ENCODE measurements at places on chromosomes 2 and 18.

DNA sequence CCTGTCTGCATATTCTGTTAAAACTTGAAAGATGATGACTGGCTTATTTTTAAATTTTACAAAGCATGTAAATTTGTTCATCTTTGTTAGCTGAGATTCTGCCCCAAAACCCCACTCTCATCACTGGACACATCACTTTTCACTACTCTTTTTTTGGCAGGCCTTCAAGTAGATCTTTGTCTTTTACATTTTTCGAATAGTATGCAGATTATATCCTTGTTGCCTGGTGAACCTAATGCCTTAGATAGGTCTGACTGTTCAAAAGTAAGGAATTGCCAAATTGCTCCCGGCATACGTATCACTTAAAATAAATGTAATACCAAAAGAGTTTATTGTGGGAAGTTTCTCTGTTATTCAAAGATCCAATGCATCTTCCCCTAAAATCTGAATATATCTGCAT is 303.3 kb downstream of the XIRP2 start:
- DNase-seq: no peak

GRCh38 chr2:200728630-200729029 is 83.1 kb upstream of the BZW1 start:
- DNase-seq: no peak

DNA sequence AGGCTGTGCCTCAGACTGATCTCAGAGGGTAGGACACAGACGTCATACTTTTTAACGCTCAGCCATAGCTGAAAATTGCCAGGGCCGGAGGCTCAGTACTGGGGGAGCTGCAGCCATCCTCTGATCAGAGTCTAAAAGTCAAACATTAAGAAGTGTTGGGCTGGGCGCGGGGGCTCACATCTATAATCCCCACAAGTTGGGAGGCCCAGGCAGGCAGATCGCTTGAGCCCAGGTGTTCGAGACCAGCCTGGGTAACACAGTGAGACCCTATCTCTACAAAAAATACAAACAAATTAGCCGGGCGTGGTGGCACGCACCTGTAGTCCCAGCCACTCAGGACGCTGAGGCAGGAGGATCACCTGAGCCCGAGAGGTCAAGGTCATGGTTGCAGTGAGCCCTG is 48.8 kb downstream of the FAM178B start:
- no peak for DNase-seq

GRCh38 chr2:216519154-216519762 is 20.6 kb downstream of the RPL37A start:
- peak; percentile 65 for DNase-seq

DNA sequence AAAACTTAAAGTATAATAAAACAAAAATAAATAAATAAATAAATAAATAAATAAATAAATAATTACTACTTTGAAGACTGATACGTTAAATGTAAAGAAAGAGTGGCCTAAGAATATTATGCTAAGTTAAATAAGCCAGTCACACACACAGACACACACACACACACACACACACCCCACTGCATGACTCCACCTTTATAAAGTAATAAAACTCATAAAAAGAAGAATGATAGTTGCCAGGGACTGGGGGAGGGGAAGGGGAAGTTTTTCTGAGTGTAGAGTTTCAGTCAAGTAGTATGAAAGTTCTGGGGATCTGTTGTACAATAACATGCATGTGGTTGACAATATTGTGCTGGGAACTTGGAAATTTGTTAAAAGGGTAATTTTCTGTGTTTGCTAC is 1237.5 kb upstream of the GYPC start:
- DNase-seq: no peak

DNA sequence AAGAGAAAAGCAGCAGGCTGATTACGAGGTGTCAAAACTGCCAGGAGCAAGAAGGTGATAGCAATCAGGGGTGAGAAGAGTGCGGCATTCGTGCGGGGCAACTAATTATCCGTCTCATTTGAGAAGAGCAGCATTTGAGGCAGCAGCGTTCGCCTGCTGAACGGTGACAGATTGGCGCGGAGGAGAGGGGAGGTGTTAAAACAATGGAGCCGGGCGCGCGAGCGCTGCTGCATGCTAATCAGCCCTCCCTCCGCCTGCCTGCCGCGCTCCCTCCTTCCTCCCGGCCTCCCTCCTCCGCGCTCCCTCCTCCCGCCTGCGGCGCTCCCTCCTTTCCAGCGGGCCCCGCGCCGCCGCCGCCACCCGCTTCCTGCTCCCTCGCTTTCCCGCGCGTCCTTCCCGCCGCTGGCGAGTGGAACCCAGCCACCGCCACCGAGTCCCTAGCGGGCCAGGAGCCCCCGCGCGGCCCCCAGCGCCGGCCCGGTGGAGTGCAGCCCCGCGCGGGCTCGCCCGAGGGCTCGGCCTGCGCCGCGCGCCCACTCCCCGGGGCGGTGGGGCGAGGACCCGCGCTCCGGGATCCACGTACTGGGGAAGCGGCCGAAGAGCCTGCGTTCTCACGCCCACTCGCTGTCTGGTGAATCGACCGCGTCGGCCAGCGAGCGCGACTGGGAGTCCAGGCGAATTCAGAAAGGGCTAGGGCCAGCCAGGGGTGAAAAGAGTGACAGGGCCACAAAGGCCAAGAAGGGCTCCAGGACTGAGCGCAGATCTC is 69.5 kb upstream of the PSMD14 start:
- peak; percentile 73 for DNase-seq

DNA sequence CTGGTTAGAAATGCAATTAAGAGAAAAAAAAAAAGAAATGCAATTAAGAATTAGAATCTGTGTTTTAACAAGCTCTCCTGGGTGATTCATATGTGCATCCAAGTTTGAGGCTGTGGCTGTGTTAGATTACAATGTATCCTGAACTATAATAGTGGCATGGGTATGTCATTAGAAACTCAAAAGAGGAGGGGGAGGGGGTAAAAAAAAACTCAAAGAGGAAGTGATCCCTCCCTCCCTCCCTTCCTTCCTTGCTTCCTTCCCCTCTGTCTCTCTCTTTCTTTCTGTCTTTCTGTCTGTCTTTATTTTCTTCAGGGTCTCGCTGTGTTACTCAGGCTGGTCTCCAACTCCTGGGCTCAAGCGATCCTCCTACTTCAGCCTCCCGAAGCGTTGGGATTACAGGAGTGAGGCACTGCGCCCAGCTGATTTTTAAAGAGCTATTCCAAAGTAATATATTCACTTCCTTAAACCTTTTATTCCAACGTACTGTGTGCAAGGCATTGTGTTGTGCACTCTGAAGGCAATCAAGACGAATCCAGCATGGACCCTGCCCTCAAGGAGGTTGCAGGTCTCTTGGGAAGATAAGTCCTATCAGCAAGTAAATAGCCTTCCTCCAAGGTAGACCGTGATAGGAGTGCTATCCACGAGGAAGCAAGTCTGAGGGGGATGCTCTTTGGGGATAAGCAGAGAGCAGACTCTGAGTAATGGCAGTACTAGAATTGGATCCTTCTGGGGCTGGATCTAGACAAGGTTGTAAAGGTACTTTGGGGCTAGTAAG is 35.9 kb upstream of the MCFD2 start:
- DNase-seq: no peak

DNA sequence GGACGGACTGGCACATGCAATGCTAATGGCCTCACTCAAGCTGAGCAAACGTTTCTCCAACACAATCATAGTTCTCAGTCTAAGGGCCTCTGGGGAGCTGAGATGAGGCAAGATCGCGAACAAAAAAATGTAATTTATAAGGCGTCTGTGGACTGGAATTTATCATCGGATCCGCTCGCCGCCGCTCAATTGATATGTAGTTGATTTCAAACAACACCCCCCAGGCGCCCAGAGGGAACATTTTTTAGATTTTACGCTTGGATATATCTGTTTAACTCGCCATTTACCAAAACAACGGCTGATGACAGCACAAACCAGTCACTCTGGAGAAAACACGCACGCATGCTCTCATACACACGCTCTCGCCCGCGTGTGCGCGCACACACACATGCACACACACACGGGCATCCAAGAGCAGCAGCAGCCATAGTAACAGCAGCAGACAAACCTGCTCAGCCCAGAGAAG is 335.8 kb downstream of the SMAD2 start:
- DNase-seq: no peak

DNA sequence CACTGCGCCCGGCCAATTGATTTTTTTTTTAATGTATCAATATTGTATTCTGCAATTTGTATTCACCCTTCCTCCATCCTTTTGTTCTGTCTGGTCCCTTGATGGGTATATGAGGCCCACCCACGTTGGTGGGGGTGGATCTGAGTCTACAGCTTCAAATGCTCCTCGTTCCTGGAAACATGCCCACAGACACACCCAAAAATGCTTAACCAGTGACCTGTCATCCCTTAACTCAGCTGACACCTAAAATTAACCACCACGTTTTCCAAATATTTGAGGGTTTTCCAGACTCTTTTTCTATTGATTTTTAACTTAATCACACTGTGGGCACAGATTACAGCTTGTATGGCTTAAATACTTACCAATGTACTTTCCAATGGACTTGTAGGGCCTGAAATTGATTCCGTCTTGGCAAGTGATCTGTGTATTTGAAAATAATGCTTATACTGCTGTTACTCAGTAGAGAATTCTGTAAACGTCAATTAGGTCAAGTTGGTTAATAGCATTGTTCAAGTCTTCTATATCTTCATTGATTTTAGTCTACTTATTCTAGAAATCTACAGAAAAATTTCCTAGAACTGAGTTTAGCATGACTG is 34.4 kb upstream of the CYP27C1 start:
- DNase-seq: no peak

- DNase-seq: no peak
These were observed 20.6 kb downstream of the FN1 start for GRCh38 chr2:215415218-215415617.

DNA sequence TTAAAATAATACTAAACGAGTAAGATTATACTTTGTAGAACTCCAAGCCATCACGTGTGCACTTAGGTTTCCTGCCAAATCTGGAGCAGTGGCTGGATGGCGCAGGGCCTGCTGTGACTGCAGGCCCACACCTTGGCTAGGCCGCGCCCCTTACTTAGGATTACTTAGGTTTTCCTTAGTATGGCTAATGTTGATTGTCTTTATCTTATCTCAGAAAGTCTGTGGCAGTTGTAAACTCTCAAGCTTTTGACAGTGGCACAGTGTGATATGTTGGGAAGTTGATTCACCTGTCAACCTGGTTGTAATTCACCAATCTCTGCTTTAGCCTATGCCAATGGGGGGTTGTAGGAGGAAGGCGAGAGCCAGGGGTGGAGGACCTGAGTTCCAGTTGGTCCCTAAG is 208.4 kb downstream of the ZNF407 start:
- no peak for DNase-seq

GRCh38 chr18:32437100-32437834 is 33.4 kb downstream of the GAREM1 start:
- DNase-seq: no peak

DNA sequence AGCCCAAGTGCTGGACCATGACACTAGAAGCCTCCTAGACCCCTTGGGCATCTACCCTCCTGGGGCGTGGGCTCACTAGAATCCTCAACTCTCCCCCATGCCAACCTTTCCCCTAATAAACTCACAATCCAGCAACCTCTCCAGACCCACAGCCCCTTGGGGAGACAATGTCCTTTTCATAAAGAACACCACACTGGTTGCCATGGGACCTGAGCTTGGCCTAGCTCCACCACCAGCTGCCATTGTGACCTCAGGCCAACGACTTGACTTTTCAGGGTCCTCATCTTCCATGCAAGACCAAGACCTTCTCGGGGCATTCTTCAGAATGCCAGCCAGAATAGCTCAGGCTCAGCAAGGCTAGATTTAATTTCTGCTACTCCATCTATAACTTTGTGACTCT is 128.1 kb upstream of the NPAS2 start:
- DNase-seq: no peak

- peak; percentile 21 for DNase-seq
These were observed 158.3 kb downstream of the GLI2 start for GRCh38 chr2:120893811-120894584.

GRCh38 chr18:23231340-23232021 is 96.2 kb downstream of the CABLES1 start:
- peak; percentile 38 for DNase-seq

- DNase-seq: no peak
These were observed 97.1 kb downstream of the DPP4 start for GRCh38 chr2:161976917-161977316.

- DNase-seq: no peak
These were observed 19.9 kb downstream of the FHL2 start for GRCh38 chr2:105378921-105379383.

- DNase-seq: no peak
These were observed 91.2 kb downstream of the LIPG start for GRCh38 chr18:49652881-49653724.

- no peak for DNase-seq
These were observed 844.6 kb upstream of the ID2 start for GRCh38 chr2:7837237-7837760.

- no peak for DNase-seq
These were observed 1040.3 kb downstream of the SOCS6 start for GRCh38 chr18:71329114-71329513.

DNA sequence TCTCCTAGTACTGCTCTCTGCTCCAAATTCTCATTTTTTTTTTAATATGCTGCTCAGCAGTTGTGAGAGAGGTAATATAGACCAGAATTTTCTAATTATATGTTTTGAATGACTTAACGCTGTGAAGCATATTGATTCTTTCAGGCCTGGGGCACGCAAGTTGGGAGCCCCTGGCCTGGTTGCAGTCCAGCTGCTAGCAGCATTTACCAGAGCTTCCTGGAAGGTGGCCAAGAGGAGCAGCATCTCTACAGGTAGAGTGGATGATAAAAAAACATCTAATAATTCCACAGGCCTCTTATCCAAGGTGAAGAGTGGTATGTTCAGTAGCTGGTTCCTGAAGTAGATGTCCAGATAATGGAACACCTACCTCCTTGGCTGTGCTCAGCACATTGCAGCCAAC is 7.3 kb upstream of the UGP2 start:
- DNase-seq: no peak

GRCh38 chr2:3762771-3763447 is 59.5 kb downstream of the DCDC2C start:
- DNase-seq: no peak

GRCh38 chr2:238096311-238097011 is 3.7 kb upstream of the ESPNL start:
- no peak for DNase-seq

DNA sequence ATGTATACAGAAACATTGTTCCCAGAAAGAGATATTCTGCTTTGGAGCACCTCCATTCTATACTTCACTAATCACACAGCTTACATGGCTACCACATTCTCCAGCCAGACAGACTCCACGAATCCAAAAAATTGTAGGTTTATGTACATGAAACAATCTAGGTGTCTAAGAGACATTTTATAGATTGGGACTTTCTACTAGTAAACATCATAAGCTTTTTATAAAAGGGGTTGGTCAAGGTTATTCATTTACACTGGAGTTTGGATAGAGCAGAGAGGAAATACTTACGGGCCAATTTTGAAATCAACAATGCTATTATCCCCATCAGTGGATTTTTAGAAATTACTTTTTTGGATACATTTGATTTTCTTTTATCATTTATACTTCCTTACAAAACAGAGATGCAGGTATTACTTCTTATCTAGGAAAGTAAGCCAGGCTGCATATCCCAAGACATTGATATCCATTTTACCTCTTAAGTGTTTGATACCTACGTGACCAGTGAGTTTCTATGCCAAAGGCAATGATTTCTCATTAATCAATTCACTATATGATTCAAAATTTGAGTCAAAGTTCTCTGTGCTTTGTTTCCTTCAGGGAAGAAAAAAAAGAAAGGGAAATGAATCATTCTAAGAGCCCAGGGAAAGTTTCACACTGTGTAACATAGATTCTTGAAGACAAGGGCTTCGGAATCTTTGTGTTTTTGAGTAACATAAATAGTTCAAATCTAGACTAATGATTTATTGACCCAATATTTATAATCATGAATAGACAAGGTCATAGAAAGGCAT is 140.5 kb downstream of the PTH2R start:
- DNase-seq: no peak

Measured in erythroblast (primary cell).